Hematopoietic multipotent progenitor cell (in vitro differentiated cells): ENCODE measurements at places on chromosomes 1 and 21. TPM values are rescaled to one million over a fixed set of nuclear protein-coding genes. Genes with fewer than 3 reads are reported as not detected.
A peak's percentile ranks its signal among the peaks of the same experiment; 100 is the strongest.

DNA sequence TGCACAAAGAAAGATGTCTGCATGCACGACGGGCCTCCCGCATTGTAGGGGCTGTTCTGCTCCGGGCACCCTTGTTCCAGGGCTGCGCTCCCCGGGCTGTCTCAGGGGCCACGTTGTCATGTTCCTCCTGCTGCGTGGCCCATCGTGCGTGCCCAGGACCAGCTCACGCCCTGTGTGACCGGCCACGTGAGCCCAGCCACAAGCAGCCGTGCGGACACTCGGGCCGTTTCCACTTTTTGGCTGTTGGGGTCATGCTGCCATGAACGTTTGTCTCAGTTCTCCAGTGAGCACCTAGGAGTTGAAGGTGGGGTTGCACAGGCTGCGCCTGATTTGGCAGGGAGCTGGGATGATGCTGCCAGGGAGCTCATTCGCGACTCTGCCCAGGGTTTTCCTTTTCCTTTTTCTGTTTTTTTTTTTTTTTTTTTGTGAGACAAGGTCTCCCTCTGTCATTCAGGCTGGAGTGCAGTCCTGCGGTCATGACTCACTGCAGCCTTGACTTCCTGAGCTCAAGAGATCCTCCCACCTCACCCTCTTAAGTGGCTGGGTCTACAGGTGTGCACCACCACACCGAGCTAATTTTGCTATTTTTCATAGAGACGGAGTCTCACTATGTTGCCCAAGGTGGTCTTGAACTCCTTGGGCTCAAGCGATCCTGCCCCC, 17.4 kb downstream of the PDXK start:
- no peak for DNase-seq

- peak; percentile 78 for DNase-seq
Measured at GRCh38 chr1:147641695-147642592, 28.4 kb downstream of the ACP6 start.

Gene INKA2
- 2.4 TPM for total RNA-seq

- peak; percentile 65 for DNase-seq
Measured at GRCh38 chr1:94831641-94832040, 11.5 kb downstream of the SLC44A3 start.

- DNase-seq = no peak
Measured at GRCh38 chr1:210746024-210746731, 387.8 kb downstream of the KCNH1 start.

- DNase-seq = peak; percentile 9
Measured at GRCh38 chr21:20949884-20950283, 48.3 kb upstream of the NCAM2 start.

- no peak for DNase-seq
Measured at GRCh38 chr1:75787524-75787923, 1.5 kb downstream of the RABGGTB start.

- DNase-seq = no peak
Measured at GRCh38 chr1:111707906-111708305, 31.3 kb downstream of the INKA2 start.

DNA sequence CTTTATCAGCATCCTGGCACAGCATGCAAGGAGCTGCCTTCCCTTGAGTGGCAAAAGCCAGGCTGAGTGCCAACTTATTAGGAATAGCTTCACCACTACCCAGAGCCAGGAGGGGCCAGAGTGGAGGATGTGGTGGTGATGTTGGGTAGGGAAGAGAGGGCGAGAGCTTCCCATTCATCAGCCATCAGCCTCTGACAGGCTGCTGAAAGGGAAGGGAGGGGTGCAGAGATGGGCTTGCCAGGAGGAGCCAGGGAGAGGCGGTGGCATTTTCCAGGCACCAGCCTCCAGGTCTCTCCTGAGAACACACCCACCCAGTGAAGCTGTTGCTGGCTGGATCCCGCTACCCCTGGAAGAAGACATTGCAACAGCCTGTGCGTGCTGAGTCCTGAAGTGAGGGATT, 168.5 kb downstream of the ACTL8 start:
- DNase-seq = no peak

DNA sequence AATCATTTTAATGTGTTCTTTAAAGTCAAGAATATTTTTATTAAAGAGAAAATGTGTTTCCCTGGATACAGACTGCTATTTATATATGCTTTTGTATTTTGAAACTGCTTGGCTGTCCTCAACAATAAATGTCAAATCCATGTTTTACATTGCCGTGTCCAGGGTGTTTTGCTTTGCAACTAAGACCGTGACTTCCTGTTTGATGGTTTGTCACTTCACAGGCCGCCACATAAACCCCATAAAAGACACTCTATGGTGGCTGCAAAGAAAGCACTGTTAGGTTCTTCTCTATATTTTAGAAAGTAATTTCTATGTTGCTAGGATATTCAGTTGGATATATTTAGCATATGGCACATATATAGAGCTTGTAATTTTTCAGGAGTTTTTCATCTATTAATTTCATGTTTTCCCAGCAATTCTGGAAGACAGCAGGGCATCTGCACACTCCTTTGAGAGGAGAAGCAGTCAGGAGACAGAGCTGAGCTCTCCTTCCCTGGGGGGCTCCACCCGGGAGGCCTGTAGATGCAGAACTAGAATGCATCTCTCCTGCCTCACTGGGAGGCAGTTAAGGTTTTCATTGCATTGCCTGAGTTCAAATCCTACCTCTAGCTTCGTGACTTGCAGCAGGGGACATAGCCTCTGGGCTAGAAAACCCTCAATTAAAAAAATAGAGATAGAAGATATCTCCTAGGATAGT, 33.1 kb downstream of the PRDM2 start:
- DNase-seq = no peak

GRCh38 chr1:16617778-16618580, 4.6 kb upstream of the NBPF1 start:
- DNase-seq = no peak

DNA sequence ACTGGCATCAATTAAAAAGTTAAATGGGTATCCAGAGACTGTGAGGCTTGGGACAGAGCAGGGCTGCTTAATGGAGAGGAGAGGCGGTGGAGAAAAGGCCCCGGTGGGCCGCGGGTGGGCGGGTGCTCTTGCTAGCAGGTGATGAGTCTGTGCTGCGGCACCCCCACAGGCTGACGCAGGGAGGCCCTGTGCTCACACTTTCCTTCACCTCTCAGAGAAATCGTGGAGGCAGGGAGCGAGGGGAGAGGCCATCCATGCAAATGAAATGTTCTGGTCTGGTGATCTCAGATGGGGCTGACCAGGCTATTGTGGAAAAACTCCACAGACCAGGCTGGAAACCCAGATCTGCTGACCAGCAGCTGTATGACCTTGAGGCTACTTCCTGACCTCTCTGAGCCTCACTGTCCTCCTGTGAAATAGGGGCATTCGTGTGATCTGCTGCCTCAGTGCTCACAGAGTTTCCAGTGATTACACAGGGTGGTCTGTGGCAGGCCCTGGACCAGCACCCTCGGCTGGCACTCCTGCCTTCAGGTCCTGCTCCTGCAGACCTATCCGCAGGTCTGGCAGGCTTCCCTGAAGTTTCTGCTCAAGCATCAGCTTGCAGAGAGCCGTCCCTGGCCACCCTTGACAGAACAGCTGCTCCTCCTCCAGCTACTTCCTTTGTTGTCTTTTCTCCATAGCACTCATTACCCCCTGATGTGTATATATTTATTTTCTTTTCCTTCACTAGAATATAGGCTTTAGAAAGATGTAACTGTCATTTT, 89.2 kb downstream of the BEND5 start:
- no peak for DNase-seq

GRCh38 chr1:198472997-198473396, 67.5 kb downstream of the ATP6V1G3 start:
- no peak for DNase-seq

Gene KCNE2
- total RNA-seq = not detected

Gene NECTIN4
- under 0.01 TPM for total RNA-seq

DNA sequence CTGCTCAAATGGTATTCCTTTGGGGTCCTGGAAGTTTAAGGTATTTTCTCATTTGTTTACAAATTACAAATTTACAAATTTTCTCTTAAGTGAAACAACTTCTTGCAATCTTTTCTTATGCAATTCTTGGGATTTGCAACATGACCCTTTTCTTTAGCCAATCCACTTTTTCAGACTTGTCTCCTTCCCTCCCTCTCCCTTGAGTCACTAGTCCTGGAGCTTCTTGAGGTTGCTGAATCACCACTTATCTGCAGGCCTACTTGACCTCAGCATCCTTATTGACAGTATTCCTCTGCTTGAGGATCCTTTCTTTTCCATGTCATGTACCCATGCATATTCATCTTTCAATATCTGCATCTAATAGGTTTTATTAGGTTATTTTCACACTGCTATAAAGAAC, 302.8 kb upstream of the ADAMTS5 start:
- DNase-seq = no peak

GRCh38 chr1:175540896-175541645, 202.3 kb downstream of the TNR start:
- DNase-seq = no peak

GRCh38 chr1:186424539-186424938, 36.4 kb downstream of the PDC start:
- no peak for DNase-seq

GRCh38 chr21:43306391-43306790, 120.5 kb downstream of the SIK1 start:
- DNase-seq = no peak

GRCh38 chr1:162732566-162733335, 57.8 kb upstream of the HSD17B7 start:
- no peak for DNase-seq

- no peak for DNase-seq
Measured at GRCh38 chr21:45220714-45221490, 66.8 kb downstream of the POFUT2 start.

- no peak for DNase-seq
Measured at GRCh38 chr1:2952371-2952770, 68.9 kb upstream of the ACTRT2 start.

Gene IL12RB2
- 22.4 TPM for total RNA-seq

Gene MAP10
- 5.9 TPM for total RNA-seq

- no peak for DNase-seq
Measured at GRCh38 chr1:155125511-155125945, 2.1 kb upstream of the EFNA1 start.

DNA sequence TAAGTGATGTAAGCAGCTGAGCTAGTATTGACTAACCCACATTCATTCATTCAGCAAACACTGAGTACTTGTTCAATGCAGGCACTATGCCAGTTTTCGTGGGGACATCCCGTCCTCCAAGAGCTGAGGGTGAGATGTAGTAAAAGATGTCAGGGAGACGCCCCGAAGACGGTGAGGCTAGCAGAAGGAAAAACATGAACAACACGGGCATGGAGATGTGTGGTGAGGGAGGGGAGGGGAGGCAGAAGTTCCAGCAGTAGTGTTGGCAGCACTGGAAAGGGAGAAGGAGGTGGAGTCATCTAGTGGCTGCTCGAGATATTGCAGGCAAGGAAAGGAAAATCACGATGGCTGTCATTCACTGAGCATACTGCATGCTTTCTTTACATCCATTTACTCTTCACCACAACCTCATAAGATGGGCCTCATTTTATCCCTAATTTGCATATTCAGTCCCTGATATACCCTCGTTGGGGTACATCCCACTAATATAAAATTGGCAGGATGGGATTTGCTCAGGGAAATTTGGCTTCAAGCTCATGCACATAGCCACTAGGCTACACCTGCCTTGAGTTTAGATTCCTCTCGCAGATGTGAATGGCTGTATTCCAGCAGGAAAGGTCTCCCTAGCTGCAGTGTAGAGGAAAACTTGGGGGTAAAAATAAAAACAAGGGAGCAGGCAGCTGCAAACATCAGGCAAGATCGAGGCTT, 14.5 kb downstream of the PDZK1IP1 start:
- DNase-seq = no peak

DNA sequence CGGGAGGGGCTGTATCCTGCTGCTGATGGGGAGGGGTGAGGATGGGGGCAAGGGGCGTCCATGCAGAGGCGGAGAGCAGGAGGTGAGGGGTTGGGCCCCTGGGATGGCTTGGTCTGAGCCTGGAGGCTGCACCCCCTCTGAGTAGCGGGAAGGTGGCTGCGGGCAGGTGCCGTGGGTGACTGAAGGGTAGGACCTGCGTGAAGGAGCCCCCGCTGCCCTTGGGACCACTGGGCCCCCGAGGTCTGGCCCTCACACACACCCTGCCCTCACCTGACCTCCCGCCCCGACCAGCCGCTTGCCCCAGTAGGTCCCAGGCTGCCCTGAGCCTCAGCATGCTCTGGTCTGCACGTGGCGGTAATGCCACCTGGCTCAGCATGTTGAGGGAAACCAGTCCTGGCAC, 12.8 kb upstream of the SKI start:
- no peak for DNase-seq
